ENCODE measurements at places on chromosomes 5 and 9.

DNA sequence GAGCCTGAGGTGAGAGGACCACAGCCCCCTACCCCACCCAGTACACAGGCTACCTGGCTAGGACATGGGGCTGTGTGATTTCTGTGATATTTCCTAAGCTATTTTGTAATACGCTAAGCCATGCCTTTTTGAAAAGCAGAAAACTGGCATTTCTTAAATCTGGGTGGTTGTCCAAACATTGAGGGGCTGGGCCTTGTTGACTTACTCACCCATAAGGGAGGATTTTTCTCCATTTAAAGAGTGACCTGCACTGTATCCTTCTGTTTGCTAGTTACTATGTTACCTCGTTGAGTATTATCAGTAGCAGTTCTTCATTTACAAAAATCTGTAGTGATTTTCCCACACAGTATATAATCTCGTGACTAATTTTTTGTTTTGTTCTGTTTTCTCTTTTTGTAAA is 117.5 kb upstream of the OTULINL start:
- DNase-seq: no peak

DNA sequence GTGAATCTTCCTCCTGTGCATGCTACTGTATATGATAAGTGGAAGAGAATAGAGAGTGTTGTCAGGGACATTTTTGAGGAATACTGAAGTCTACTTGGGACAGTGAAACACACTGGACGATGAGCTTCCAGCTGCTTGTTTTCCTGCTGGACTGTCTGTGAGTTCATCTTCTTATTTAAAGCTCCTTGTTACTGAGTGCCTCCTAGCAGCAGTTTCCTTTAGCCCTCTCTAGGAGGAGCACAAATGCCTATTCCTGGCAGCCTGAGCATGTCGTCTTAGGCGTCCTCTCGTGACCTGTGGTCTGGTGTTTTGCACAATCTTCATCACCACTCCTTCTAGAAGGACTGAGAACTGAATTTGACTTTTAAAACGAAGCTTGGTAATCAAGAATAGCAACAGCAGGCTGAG is 43.8 kb downstream of the ANKRD33B start:
- DNase-seq: no peak

DNA sequence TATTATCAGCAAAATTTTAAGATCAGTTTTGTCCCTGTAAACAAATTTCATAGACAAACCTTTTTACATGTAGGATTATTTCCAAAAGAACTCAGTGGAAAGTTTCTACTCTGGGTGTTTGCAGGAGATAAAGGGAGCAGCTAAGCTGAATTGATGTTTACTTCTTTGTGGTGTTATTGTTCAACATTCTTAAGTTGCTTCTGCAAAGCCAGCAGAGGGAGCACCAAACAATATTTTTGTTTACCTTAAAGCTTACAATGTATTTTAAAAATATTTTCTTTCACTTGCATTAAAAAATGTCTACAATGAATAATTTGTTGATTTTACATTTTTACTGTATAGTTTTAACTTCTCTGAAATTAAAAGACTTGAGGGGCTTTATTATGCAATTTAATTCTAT is 135.4 kb downstream of the ATG10 start:
- DNase-seq: no peak

DNA sequence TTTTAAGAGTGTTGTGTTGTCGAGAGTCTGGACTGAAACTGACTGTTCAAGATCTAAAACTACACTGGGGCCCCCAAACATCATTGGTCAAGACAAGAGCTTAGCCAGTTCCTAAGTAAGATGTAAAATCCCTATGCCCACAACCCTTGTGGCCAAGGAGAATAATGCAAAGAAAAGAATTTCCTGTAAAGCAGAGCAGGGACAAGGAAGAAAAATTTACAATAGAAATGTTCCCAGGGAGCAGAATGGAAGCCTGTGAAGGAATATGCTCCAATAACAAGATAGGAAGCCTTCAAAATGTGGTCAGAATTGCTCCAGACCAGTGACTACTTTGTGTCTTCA is 20.4 kb downstream of the PPP1R2B start:
- DNase-seq: no peak

GRCh38 chr5:179262126-179262920 is 82.9 kb downstream of the ADAMTS2 start:
- no peak for DNase-seq

DNA sequence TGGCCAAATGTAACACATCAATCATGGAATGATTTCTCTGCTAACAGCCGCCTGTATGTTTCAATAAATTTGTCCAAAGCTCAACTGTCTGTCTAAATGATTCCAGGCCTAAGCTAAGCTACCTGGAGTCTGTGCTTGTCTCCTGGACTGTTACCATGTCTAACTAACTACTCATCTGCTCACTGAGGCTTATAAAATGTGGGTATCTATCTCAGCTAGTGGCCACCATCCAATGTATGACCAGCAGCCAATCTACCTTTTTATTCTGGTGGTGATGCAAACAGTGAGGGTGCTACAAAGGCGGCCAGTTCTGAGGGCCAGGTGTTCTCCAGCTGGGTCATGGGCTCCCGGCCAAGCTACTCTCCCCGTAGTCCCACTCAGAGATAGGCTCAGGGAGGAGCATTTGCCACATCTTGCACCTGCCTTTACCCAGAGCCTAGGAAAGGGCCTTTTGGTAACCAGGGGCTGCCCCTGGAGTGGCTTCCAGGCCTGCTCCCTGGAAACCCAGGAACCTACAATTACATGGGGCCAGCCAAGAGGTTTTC is 59.1 kb downstream of the PFDN1 start:
- DNase-seq: no peak

- DNase-seq: no peak
Measured at GRCh38 chr9:72911816-72912215, 41.0 kb downstream of the ALDH1A1 start.

DNA sequence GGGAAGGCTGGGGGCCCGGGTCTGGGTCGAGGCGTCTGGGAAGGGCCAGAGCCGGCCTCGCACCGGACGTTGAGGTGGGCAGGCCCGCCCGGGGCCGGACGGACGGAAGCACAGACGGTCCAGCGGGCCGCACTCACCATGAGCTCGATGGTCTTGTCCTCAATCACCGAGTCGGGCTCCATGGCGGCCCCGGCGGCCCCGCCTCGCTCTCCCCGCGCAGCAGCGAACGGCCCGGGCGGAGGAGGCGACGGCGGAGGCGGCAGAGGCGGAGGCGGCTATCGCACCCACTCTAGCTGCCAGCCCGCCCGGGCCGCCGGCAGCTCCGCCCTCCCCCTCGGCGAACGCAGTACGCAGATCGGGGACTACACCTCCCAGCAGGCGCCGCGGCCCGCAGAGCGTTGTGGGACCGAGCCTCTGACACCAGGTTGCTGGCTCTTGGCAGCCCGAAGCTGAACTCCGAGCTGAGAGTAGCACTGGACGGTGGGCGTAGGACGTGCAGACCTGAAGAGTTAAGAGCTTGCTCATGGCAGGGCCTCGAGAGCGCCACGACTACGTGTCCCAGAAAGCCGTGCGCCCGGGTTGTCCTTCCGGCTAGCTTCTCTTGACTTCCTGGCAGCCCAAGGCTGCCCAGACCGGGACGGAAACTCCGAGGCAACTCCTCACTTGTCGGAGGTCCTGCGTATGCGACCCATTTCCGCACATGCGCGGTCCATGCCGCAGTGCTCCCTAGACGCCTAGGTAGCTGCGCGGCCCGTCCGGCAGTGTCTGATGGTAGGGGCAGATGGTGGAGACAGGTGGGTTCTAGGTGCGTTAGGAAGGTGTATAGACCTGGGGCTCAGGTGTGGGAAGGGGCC is at the start of gene FBXW11:
FBXW11 (minus strand) TSS at position 318 of the 854 bp plus-strand sequence; CDS start at position 182, 136 bp downstream.
- DNase-seq: peak; percentile 99

GRCh38 chr9:118568704-118569103 is 800.5 kb downstream of the BRINP1 start:
- DNase-seq: no peak

GRCh38 chr9:70569070-70569772 is 154.8 kb upstream of the KLF9 start:
- DNase-seq: no peak

DNA sequence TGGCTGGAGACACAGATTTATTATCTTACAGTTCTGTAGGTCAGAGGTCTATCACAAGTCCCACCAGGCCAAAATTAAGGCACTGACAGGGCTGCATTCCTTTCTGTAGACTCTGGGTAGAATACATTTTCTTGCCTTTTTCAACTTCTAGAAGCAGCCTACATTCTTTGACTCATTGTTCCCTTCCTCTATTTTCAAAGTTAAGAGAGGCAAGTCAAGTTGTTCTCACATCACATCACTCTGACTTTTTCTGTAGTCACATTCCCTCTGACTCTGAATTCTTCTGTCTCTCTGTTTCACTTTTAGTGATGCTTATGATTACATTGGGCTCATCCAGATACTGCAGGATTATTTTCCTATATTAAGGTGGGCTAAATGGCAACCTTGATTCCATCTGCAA is 119.0 kb downstream of the MELK start:
- no peak for DNase-seq

DNA sequence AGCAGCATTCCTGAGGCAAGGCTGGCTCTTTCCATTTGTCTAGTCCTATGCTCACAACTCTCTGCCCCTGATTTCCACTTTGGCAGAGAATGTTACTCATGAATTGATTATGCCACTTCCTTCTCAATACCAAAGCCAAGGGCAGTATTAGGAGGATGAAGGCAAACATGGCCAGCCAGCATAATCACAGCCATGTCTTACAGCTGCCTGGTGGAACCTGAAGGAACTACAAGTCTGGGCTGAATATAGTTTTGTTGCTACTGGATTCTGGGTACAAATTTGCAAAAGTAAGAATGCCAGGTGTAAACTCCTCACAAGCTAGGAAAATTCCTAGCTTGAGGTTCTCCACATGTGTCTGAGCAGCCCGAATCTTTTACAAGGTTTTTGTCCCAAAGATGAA is 4.2 kb downstream of the SIL1 start:
- peak; percentile 5 for DNase-seq

DNA sequence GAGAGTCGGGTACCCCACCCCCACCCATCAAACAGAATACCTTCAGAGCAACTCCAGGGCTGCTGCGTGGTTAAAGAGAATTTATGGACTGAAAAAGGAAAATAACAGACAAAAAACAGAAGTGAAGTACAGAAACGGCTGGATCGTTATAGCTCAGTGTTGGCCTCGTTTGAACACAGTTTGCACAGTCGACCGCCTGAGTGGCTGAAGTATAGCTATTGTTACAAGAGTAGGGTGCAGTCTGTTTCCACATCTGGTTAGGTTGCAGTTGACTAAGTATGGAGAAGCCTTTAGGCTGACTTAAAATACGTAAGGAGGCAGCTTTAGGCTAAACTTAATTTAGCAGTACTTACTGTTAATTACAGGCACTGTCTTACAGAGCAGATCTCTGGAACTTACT is 121.2 kb downstream of the GCNT1 start:
- DNase-seq: no peak

DNA sequence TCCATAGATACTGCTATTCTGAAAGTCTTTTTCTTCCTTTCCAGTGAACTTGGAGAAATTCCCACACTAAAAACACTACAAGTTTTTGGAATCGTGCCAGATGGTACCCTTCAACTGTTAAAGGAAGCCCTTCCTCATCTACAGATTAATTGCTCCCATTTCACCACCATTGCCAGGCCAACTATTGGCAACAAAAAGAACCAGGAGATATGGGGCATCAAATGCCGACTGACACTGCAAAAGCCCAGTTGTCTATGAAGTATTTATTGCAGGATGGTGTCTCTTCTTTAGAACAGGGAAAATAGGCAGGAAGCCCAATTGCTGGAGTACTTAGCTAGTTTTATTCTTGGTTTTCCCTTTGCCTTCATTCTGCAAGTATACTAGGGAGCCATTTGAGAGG is 29.9 kb downstream of the SKP2 start:
- no peak for DNase-seq

- DNase-seq: no peak
Measured at GRCh38 chr9:134598884-134599245, 42.7 kb upstream of the COL5A1 start.

GRCh38 chr9:89418882-89419640 is 78.9 kb downstream of the SEMA4D start:
- no peak for DNase-seq

GRCh38 chr9:35406183-35406959 is 83.5 kb upstream of the RUSC2 start:
- DNase-seq: no peak
